ENCODE measurements at places on chromosomes 6 and 20. TPM values are rescaled to one million over a fixed set of nuclear protein-coding genes. Genes with fewer than 3 reads are reported as not detected.

The CALHM6 gene
- total RNA-seq = not detected

The TNF gene
- total RNA-seq = not detected

The HRH3 gene
- total RNA-seq = not detected

The HLA-F gene
- 12.6 TPM for total RNA-seq

The EMILIN3 gene
- under 0.01 TPM for total RNA-seq

The NKAPL gene
- total RNA-seq = 0.29 TPM

The RNF5 gene
- 69.5 TPM for total RNA-seq
